Activated CD4-positive, alpha-beta T cell treated with anti-CD3 and anti-CD28 coated beads, Interleukin-2, amount 10 ng/mL, durations not matched to agents 24 days and 14 days (primary cell): ENCODE measurements at places on chromosomes 3 and 15.

- H3K36me3 ChIP-seq, result no peaks in the 10 kb centered on the region
- H3K27ac ChIP-seq, result no peak overlapping the region
- H3K4me3 ChIP-seq, result no peak overlapping the region
- H3K27me3 ChIP-seq, result peaks cover 4% of the 10 kb centered on the region
- H3K4me1 ChIP-seq, result no peaks in the 10 kb centered on the region
Measured at GRCh38 chr3:40079203-40079846, 230.2 kb upstream of the EIF1B start.

GRCh38 chr3:10116138-10116460 is 624 bp downstream of the BRK1 start:
- peaks cover 30% of the 10 kb centered on the region for H3K4me1 ChIP-seq
- peaks cover 29% of the 10 kb centered on the region for H3K36me3 ChIP-seq
- H3K27me3 ChIP-seq, result peaks cover 2% of the 10 kb centered on the region

GRCh38 chr3:129228891-129229585 is 20.4 kb upstream of the COPG1 start:
- peaks cover 64% of the 10 kb centered on the region for H3K4me1 ChIP-seq
- H3K4me3 ChIP-seq, result no peak overlapping the region
- peaks cover 1% of the 10 kb centered on the region for H3K36me3 ChIP-seq

DNA sequence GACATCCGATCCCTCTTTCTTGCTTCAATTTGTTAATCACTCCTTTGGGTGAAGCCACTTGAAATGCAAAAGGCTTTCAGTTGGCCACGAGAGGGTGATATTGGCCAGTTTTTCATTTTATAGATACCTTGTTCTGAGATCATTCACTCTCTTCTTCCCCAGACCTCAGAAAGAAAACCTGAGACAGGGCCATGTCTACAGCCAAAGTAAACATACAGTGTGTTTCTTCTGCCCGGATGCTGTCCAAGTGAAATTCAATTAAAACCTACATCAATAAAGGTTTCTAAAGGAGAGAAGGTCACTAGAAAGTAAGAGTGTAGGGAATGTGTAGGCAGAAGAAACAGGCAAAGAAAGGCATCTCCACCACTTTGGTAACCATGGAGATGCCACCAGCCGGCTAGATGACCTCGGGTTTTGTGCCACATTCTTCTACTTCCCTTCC is 39.5 kb upstream of the FMN1 start:
- no peak overlapping the region for H3K27ac ChIP-seq
- no peaks in the 10 kb centered on the region for H3K36me3 ChIP-seq
- peaks cover 12% of the 10 kb centered on the region for H3K27me3 ChIP-seq
- H3K4me3 ChIP-seq, result no peak overlapping the region
- no peak for DNase-seq

GRCh38 chr3:171556574-171557145 is 96.5 kb upstream of the TNIK start:
- no peaks in the 10 kb centered on the region for H3K27me3 ChIP-seq
- DNase-seq, result peak; percentile 72
- H3K36me3 ChIP-seq, result peaks cover 4% of the 10 kb centered on the region
- H3K4me1 ChIP-seq, result peaks cover 39% of the 10 kb centered on the region

- no peaks in the 10 kb centered on the region for H3K27me3 ChIP-seq
- H3K4me3 ChIP-seq, result no peak overlapping the region
- H3K36me3 ChIP-seq, result peaks cover 26% of the 10 kb centered on the region
- no peak overlapping the region for H3K27ac ChIP-seq
- H3K4me1 ChIP-seq, result no peaks in the 10 kb centered on the region
Measured at GRCh38 chr3:123098426-123099330, 31.9 kb downstream of the PDIA5 start.

DNA sequence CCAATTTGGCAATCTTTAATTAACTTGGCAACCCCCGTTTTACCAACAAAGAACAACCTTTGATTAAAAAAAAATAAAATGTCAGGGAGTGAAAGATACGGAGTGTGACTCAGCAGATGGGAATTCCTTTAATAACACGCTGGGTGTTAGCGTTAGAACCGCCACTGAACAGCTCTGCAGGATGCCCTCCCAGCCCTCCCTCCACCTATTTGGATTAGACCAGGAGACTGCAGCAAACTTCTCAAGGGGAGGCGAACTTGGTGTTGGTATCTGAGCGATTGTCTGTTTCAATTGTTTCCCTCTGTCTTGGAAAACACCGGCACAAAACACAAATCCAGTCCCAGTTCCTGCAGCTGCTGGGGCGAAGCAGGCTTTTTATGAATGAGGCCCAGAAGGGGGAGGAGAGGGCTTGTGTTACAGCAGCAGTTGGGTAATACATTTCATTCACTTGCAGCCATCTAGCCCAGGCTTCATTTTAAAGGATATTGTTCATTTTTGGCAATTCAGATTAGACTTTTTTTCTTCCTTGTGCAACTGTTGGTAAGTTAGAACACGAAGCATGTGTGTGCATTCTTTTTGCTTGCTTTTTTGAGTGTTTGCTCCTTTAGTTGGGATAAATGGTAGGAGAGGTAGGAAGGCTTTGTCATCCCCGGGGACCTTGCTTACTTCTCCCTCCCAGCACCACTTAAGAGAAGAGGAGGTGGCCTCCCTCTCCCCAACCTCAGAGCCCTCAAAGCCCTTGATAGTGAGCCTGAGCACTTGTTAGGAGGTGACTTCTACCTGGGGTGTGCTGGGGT is 152.3 kb downstream of the IGF1R start:
- no peak overlapping the region for H3K4me3 ChIP-seq
- no peaks in the 10 kb centered on the region for H3K27me3 ChIP-seq
- no peaks in the 10 kb centered on the region for H3K36me3 ChIP-seq

- H3K27ac ChIP-seq, result no peak overlapping the region
- no peaks in the 10 kb centered on the region for H3K36me3 ChIP-seq
- H3K4me3 ChIP-seq, result no peak overlapping the region
- no peaks in the 10 kb centered on the region for H3K27me3 ChIP-seq
Measured at GRCh38 chr3:69868841-69869420, 129.7 kb downstream of the MITF start.

DNA sequence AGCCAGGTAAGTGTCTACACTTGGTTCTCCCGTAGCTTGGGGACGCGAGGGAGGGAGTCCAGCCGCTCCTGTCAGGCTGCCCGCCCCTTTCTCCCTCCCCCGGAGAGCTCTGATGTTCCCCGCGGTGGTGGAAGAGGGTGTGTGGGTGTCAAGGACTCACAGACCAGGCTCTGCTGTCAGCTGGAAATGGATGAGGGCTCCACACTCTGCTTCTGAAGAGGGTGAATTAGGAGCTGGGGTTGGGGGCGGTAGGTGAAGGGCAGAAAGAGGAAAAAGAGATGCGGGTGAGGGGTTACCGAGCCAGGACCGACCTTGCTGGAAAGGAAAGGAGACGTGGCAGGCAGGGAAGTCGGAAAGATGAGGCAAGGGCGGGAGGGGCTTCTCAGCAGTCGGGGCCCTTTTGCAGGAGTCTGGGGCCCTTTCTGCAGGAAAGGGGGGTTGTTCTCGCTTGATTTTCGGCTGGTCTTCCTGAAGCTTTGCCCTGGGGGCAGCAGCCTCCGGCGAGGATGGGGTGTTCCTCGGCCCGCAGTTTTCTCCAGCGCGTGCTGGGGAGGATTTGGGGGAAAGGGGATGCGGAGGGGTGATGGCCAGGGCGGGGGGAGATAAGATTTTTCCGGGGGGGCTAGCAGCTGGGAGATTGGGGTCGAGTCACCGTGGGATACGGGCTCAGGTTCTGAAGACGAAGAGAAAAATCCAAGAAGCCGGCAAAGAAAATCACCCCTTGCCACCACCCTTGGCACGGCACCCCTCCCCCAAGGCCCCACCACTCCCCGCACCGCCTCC is 602 bp upstream of the BAHD1 start:
- peaks cover 17% of the 10 kb centered on the region for H3K36me3 ChIP-seq
- H3K27ac ChIP-seq, result peak overlapping the region; percentile 87
- peaks cover 45% of the 10 kb centered on the region for H3K4me1 ChIP-seq
- H3K27me3 ChIP-seq, result peaks cover 63% of the 10 kb centered on the region
- peak overlapping the region; percentile 97 for H3K4me3 ChIP-seq
- DNase-seq, result peak; percentile 81

DNA sequence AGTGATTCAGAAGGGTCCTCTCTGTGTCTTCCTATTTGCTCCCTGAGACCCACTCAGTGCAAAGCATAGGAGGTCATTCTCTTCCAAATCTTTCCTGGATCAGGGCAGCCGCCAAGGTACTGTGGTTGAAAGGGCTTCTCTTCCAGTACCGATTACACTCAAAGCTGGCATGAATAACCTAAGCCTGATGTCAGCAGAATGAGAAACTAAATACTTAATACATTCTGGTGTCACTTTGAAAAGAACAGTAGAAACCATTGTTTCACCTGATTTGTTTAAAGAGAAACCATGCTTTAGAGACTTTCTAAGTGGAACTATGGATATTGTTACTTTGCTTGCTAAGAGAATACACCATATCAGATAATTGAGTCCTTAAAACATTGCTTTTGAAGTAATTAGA is 50.2 kb downstream of the PDHB start:
- H3K36me3 ChIP-seq, result peaks cover 26% of the 10 kb centered on the region
- peaks cover 19% of the 10 kb centered on the region for H3K4me1 ChIP-seq
- no peak overlapping the region for H3K4me3 ChIP-seq
- H3K27ac ChIP-seq, result no peak overlapping the region

GRCh38 chr3:98855806-98856400 is 45.6 kb downstream of the DCBLD2 start:
- no peaks in the 10 kb centered on the region for H3K27me3 ChIP-seq
- no peaks in the 10 kb centered on the region for H3K36me3 ChIP-seq
- H3K4me3 ChIP-seq, result no peak overlapping the region
- no peak overlapping the region for H3K27ac ChIP-seq
- DNase-seq, result no peak

- H3K27ac ChIP-seq, result no peak overlapping the region
- H3K4me3 ChIP-seq, result no peak overlapping the region
- peaks cover 9% of the 10 kb centered on the region for H3K4me1 ChIP-seq
- no peak for DNase-seq
- H3K36me3 ChIP-seq, result peaks cover 21% of the 10 kb centered on the region
Measured at GRCh38 chr3:119918992-119919933, 137.4 kb downstream of the NR1I2 start.

DNA sequence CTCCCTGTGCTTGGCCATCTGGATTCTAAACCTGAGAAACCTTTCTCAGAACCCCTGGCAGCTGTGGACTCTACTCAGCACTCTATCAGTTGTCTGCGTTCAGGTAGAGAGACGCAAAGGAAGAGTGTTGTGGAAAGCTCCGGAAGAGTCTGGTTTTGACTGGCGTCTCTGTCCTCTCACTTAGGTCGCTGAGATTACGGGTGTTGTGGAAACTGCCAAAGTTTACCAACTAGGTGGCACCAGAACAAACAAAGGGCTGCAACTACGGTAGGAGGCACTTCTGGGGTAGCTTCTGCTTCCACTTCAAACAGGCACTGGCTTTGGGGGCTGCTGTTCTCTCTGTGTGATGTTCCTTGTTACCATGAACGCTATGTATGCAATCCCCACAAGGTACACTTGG is 19.2 kb upstream of the ITPKA start:
- H3K4me1 ChIP-seq, result peaks cover 12% of the 10 kb centered on the region
- H3K36me3 ChIP-seq, result peaks cover 66% of the 10 kb centered on the region
- no peak overlapping the region for H3K27ac ChIP-seq
- no peaks in the 10 kb centered on the region for H3K27me3 ChIP-seq
- H3K4me3 ChIP-seq, result no peak overlapping the region

GRCh38 chr3:156761007-156761406 is 65.1 kb upstream of the LEKR1 start:
- DNase-seq, result no peak
- H3K4me1 ChIP-seq, result peaks cover 6% of the 10 kb centered on the region
- H3K27me3 ChIP-seq, result no peaks in the 10 kb centered on the region
- no peak overlapping the region for H3K27ac ChIP-seq

- H3K36me3 ChIP-seq, result no peaks in the 10 kb centered on the region
- no peak overlapping the region for H3K27ac ChIP-seq
- no peak for DNase-seq
- peaks cover 9% of the 10 kb centered on the region for H3K4me1 ChIP-seq
Measured at GRCh38 chr3:107235193-107235927, 141.9 kb upstream of the CCDC54 start.

DNA sequence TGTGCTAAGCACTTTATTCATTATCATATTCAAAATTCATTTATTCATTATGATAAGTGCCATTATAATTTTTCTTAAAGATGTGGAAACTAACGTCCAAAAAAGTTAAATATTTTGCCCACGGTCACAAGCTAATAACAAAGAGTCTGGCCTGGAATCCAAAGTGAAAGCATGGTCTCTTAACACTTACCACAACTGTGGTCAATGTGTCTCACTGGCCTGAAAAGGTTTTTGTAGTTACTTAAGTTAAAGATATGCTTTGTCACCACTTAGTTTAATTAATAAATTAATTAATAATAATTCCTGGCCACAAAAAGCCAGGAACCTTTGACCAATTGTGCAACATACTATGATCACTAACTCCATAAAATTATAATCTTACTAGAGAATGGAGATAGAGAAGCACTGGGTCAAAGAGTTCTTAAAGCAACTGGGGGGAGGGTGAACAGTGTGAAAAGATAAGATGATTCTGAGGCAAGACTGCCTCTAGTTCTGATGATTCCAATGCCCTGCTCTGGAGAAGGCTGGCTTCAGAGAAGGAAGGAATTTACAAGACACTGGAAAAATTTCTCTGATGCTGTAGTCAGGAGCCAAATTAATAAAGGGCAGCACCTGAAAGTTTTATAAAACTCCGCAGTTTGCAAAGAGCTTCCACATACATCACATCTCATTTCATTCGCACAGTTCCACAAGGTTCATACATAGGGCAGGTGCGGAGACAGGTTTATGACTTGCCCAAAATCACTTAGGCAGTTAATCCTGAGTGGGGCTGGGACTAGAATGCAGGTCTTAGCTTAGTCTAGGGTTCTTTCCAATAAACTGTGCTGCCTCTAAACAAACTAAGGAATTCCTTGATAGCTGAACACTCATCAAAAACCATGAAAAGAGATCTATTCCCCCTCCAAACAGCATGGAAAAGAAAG is 32.5 kb downstream of the NPTN start:
- no peak overlapping the region for H3K27ac ChIP-seq
- H3K4me3 ChIP-seq, result no peak overlapping the region
- no peaks in the 10 kb centered on the region for H3K27me3 ChIP-seq

GRCh38 chr3:145900056-145900829 is 260.7 kb downstream of the PLOD2 start:
- no peak overlapping the region for H3K27ac ChIP-seq
- no peaks in the 10 kb centered on the region for H3K4me1 ChIP-seq
- H3K4me3 ChIP-seq, result no peak overlapping the region
- DNase-seq, result no peak
- no peaks in the 10 kb centered on the region for H3K27me3 ChIP-seq
- no peaks in the 10 kb centered on the region for H3K36me3 ChIP-seq

DNA sequence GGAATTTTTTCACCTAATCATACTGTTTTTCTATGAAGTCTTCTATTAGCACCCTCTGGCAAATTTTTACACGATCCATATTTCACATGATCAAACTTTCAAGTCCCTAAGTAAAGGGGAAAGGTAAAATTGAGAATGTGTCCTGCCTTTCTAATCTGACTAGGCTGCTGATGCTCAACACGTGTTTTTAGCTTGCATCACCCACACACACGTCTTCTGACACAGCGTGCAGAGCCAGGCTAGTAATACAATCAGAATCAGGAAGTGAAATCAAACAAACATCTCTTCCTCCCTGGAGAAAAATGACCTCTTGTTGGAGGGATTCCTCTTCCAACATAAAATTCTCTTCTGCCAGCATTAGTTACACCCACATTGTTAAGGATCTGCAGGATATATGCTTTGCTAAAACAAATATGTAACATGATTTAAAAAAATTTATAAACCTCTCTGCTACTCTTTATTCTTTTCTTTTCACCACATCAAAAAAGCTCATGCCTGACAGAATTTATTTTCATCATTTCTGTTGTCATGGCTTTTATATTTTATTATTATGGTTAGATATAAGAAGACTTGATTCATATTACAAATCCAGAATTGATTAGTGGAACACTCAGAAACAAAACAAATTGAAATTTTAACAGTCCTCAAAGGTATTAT is 122.4 kb downstream of the RAP2B start:
- H3K4me1 ChIP-seq, result peaks cover 33% of the 10 kb centered on the region
- DNase-seq, result peak; percentile 70
- H3K4me3 ChIP-seq, result no peak overlapping the region
- H3K36me3 ChIP-seq, result no peaks in the 10 kb centered on the region
- no peaks in the 10 kb centered on the region for H3K27me3 ChIP-seq
